GM23248 (cell line): ENCODE measurements at places on chromosomes 5 and 9. TPM values are rescaled to one million over a fixed set of nuclear protein-coding genes. Genes with fewer than 3 reads are reported as not detected.

GRCh38 chr5:103355579-103355978, 97.0 kb downstream of the MACIR start:
- no peaks in the 10 kb centered on the region for H3K27me3 ChIP-seq
- no peak for DNase-seq
- no peaks in the 10 kb centered on the region for H3K36me3 ChIP-seq

DNA sequence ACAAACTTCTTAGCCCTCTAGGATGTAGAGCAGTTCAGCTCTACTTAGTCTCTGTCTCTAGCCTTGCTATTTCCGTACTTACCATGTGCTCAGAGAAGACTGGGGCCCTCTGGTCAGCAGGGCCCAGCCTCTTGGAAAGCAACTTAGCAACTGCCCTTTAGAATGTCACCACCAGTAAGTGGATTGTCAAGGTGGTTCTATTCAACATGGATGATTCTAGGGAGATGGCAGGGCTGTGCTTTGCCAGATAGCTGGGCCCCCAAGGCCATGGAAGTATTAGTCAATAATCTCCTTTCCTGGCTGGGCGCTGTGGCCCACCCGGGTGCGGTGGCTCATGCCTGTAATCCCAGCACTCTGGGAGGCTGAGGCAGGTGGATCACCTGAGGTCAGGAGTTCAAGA, 177.6 kb upstream of the MVB12B start:
- no peaks in the 10 kb centered on the region for H3K4me1 ChIP-seq
- no peak overlapping the region for H3K4me3 ChIP-seq
- H3K27ac ChIP-seq, result no peak overlapping the region
- no peaks in the 10 kb centered on the region for H3K36me3 ChIP-seq
- peaks cover 52% of the 10 kb centered on the region for H3K27me3 ChIP-seq

DNA sequence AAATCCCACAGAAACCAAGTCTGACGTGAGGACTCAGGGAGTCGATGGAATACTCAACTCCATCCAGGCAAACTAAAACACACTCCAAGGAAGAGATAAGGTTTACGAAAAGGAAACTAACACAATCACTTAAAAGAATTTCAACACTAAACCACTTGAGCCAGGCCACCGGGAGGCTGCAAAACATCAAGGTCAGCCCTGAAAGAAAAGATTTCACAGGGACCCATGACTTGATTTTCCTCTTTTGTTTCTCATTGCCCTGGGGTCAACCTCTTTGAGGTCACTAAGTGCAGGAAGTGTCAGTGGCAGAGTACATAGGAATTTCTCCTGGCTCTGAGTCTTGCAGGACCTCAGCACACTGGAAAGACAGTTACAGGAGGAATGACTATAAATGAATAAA, 77.8 kb upstream of the TARS1 start:
- no peaks in the 10 kb centered on the region for H3K27me3 ChIP-seq
- H3K4me3 ChIP-seq, result no peak overlapping the region
- DNase-seq, result no peak
- H3K27ac ChIP-seq, result no peak overlapping the region
- no peaks in the 10 kb centered on the region for H3K36me3 ChIP-seq

Gene DBH
- not detected in 2 replicates for total RNA-seq

DNA sequence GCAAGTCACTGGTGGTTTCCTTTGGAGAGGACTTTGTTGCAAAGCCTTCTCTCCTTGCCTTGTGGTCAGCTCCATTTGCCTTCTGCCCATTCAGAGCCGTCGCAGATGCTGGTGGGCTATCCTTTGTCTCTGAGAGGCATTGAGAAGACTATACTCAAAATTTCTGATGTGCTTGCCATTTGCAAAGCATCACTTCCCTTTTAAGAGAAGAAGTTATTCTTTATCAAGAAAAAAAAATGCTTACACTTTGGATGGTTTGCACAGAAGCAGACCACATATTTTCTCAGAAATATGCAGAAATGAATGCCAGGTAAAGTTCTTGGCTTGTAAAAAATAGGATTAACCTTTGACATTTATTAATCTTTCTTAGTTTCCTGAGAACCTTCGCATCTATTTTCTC, 195.8 kb upstream of the KLF4 start:
- H3K4me1 ChIP-seq, result no peaks in the 10 kb centered on the region
- H3K27me3 ChIP-seq, result no peaks in the 10 kb centered on the region
- H3K27ac ChIP-seq, result no peak overlapping the region
- no peak overlapping the region for H3K4me3 ChIP-seq
- H3K36me3 ChIP-seq, result no peaks in the 10 kb centered on the region

GRCh38 chr5:33423018-33423630, 17.6 kb upstream of the TARS1 start:
- no peak overlapping the region for H3K27ac ChIP-seq
- no peak overlapping the region for H3K4me3 ChIP-seq
- DNase-seq, result peak; percentile 60
- peaks cover 28% of the 10 kb centered on the region for H3K4me1 ChIP-seq
- H3K27me3 ChIP-seq, result no peaks in the 10 kb centered on the region

Gene SPATA31C1
- total RNA-seq, result not detected in 2 replicates
